Hematopoietic multipotent progenitor cell treated with erythropoietin and hydrocortisone succinate and interleukin-3 and kit ligand, for 15 days (in vitro differentiated cells): ENCODE measurements at places on chromosomes 16 and 17.

GRCh38 chr17:58052407-58052806 is 30.8 kb upstream of the DYNLL2 start:
- DNase-seq = no peak

DNA sequence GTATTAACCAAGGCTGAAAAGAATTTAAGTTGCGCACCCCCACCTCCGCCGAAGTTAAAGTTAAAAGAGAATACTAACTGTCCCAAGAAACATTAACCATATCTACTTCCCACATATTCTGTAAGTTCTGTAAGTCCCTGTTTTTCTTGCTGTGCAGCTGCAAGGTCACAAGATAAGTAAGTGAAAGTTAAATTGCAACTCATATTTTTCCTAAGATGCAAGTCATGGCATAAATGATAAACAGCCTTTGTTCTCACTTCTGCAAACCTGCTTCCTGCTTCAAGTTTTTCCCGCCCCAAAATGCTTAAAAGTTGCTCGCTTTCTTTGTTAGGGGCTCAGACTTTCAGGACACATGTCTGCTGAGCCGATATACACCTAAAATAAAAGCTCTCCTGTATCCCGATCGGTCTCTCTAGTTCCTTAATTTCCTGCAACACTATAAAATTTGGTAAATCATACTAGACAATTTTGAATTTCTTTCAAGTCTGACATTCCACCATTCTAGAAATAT is 32.6 kb upstream of the ABCA9 start:
- peak; percentile 40 for DNase-seq

GRCh38 chr16:89052890-89053724 is 40.5 kb upstream of the ACSF3 start:
- DNase-seq = no peak

DNA sequence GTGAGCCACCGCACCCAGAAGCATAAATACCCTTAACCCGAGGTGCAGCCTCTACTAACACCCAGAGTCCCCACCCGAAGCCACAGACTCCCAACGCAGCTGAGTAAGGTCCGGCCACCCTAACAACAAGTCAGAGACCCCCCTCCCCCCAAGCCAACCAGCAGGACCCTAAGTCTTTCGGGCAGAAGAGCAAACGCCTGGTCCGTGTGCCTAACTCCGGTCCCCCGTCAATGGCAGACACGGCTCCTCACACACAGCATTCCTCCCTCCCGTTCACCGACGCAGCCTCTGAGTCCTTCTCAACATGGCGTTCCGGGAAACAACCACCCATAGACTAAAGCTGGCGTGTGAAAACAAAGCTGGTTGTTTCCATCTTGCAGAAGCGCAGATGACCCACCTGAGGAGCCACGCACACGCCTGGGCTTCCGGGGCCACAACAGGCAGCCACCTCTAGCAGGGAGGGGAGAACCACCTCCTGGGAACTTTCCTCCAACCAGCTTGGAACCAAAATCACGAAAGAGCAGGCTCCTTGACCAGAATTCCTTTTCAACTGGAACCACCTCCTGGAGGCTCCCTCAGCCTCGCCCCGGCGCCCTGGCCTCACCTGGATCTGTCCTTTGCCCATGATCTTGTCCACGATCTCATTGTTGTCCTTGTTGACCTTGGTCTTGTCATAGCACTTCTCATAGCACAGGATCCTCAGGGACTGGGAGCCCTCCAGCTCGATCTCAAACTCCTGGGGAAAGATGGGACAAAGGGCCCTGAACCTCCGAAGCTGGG is 52.7 kb downstream of the TIMM22 start:
- DNase-seq = no peak

GRCh38 chr16:22360963-22361659 is 13.3 kb downstream of the CDR2 start:
- peak; percentile 22 for DNase-seq

- DNase-seq = no peak
Observed at GRCh38 chr16:50015631-50016030, 9.4 kb upstream of the CNEP1R1 start.

DNA sequence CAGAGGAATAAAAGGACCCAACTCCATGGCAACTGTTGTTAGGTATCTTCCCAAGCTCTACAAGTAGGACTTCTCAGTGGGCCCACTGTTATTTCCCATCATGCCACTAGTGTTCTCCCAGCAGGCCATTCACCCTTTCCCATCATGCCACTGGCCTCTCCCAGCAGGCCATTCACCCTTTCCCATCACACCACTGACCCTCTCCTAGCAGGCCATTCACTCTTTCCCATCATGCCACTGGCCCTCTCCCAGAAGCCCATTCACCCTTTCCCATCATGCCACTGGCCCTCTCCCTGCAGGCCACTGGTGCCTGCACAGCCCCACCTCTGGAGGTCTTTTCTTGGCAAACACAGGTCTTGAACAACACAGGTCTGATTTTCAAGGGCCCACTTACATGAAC is 36.3 kb downstream of the IFT140 start:
- no peak for DNase-seq

- DNase-seq = no peak
Observed at GRCh38 chr16:1492082-1492922, 858 bp upstream of the TELO2 start.

DNA sequence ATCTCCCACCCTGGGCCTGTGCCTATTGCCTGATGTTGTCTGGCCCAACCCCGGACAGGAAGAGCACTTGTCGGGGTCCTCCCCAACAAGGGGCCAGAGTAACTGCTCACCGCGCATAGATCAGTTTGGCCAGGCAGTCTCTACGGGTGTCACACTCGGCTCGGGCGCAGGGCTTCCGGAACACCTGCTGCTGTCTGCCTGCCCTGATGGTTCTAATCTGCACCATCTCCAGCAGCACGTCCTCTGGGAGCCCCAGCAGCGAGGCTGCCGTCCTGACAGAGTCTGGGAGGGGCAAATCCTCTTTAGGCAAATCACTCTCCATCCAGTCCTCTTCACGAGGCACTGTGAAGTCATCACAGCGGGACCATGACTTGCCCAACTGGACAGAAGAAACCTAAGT is 24.0 kb downstream of the MYO19 start:
- DNase-seq = no peak

GRCh38 chr16:89190150-89190958 is 10.0 kb downstream of the SLC22A31 start:
- DNase-seq = no peak

DNA sequence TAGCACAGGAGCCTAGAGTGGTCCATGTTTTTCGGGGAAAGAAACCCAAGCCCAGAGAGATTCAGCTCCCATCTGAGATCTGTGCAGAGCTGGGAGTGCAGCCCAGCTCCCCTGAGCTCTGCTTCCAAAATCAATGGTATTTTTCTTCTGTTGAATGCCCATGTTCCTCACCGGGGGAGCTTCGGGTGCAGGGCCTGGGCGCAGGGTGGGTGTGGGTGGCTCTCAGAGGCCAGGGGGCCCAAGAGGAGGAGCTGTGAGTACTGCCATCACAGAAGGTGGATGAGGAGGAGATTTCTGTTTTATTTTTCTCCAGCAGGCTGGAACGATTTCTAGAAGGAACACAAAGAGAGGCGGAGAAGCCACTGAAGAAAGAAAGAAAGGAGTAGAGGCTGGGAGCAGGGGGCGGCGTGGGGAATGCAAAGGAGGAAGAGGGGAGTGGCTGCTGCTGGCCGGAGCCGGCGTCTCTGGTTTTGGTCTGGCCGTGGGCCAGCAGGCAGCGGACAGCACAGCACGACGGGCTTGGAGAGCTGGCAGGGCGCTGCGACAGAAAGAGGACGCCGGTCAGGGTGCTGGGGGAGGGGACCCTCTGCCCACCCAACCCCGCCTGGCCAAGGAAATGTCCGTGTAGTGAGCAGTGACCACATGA is 76.2 kb upstream of the KSR1 start:
- no peak for DNase-seq

DNA sequence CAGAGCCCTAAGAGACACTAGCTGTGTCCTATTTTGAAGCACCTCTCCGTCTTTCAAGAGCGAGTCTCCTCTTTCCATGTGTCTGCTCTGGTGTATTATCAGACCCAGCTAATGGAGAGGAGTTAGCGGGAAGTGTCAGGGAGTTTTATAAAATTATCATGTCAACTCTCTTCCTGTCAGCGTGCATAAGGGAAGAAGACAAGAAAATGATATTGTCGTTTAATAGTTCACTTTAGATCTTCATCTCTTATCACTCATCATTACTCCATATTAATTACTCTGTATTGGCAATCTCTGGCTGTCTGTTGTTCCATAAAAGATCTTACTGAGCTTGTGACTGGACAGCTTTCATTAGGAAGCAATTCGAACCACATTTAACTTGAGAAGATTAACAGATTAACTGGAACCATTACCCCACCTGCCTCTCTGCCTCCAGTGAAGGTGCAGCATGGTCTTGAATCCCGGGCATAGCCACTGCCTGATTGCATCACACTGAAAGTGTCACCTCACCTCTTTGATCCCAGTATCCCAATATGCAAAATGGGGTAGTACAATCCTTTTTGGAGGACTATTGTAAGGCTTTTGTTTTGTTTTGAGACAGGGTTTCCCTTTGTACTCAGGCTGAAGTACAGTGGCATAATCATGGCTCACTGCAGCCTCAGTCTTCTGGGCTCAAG is 121.1 kb downstream of the TMEM114 start:
- DNase-seq = no peak

DNA sequence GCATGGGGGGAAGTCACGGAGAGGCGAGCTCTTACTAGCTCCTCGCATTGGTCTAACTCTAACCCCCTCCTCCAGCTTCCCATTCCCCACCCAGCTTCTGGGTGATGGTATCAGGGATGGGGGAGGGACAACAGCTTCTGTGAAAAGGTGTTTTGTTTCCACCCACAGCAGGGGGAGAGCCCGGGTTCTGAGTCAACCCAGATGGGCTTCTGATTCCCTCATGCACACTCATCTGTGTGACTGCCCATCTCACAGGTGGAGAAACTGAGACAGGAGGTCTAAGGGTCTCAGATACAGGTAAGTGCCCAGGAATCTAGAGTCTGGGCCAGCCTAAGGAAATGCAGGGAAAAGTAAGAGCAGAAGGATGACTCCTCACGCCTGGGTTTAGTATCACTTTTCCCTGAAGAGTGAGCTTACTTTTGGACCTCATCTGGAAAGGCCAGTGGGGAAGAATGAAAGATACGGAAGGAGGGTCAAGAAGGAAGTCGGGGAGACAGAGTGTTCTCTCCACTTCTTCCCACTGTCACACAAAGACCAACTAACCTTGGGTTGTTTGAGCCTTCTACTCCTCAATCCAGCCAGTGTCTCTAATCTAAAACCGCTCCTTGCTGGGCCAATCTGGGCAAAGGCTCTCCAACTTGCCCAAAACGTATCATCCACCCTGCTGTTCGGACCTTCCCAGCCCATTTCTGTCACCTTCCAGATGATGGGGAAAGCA is 3.1 kb upstream of the TLCD2 start:
- DNase-seq = no peak

- DNase-seq = peak; percentile 69
Observed at GRCh38 chr16:22206842-22207714, 1.0 kb downstream of the EEF2K start.

- no peak for DNase-seq
Observed at GRCh38 chr17:37813751-37814150, 68.9 kb upstream of the HNF1B start.

GRCh38 chr17:44236444-44236991 is 17.0 kb upstream of the UBTF start:
- DNase-seq = no peak

DNA sequence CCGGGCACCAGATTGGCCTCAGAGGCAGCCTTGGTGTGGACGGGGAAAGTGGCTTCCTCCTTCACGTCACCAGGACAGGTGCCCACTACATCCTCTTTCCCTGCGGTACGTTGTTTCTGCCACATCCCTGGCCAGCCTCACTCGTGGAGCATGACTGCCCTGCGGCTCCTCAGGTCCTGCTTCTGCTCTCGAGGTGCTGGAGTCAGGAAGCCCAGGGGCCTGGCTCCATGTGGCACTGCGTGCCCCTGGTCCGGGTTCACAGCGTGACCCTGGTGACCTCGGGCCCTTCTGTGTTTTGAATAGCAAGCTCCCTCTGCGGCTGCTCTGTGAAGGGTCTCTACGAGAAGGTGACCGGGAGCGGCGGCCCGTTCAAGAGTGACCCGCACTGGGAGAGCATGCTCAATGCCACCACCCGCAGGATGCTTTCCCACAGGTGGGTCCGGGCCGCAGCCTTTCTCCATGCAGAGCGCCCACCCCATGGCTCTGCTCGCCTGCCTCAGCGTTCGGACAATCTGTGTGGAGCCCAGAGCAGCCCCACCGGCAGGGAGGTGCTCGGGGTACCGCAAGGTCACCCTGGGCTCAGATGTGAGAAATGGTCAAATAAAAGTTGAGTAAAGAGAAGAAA is 13.5 kb downstream of the RGS11 start:
- no peak for DNase-seq

DNA sequence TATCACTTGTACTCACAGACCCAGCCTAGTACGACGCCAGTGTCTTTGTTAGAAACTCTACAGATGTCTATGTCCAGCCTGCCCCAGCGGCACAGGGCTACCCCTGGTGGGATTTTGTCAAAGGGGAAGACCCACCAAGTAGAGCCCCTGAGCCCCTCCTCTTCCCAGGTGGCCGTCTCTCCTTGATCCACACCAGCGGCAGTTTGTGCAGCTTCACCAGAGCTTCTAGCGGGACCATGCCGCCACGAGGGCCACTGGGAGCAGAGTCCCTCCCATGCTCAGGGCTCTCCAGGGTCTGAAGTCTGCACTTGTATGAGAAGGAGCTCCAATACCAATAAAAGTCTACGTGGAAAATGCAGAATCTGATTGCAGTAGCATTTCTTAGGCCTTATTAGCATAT is 157.1 kb downstream of the RPTOR start:
- no peak for DNase-seq

GRCh38 chr17:49549691-49550678 is 25.7 kb upstream of the NXPH3 start:
- DNase-seq = no peak

- DNase-seq = no peak
Observed at GRCh38 chr17:77353684-77354419, 213.1 kb downstream of the SEC14L1 start.

DNA sequence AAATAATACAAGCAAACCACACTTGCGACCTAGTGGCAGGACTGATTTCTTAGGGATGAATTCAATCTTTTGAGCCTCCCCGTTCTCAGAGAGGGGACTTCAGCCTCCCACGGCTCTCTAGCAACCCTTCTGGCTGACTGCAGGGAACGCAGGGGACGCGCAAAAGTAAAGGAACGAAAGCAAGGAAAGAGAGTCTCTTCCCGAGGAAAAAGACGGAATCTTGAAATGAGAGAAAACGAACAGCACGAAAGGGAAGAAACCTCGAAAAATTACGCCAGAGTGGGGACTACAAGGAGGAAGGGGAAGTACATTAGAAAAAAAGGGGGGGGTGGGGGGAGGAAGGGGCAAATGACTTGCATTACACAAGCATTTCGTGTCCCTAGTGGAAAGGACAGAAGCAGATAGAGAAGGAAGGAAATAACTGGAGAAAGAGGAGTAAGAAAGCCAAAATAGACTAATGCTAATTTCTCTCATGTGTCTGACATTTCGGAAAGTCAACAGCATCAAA is 1.2 kb downstream of the GRB2 start:
- peak; percentile 75 for DNase-seq

DNA sequence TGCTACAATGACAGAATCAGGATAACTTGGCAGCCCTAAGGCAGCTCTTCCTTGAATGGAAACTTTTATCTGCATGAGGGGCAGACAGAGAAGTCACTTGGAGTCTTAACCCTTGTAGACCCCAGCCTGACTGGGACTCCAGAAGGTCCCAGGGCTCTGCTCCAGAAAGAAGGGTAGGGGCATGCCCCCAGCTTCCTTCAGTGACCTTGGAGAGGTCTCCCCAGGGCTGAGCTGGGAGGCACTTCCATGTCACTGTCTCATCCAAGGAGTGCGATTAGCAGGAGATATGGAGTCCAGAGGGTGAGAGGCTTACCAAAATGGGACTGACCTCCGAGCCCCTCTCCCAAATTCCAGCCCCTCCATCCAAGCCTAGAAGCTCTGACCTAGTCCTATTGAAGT is 3.4 kb upstream of the NLRC5 start:
- DNase-seq = no peak

- DNase-seq = peak; percentile 5
Observed at GRCh38 chr17:34519282-34519681, 60.1 kb upstream of the TMEM132E start.
